ENCODE measurements at places on chromosomes 12 and 14. TPM values are rescaled to one million over a fixed set of nuclear protein-coding genes. Genes with fewer than 3 reads are reported as not detected.
A peak's percentile ranks its signal among the peaks of the same experiment; 100 is the strongest.

GRCh38 chr12:50887191-50887590 is 44.5 kb downstream of the TMPRSS12 start:
- DNase-seq = no peak

DNA sequence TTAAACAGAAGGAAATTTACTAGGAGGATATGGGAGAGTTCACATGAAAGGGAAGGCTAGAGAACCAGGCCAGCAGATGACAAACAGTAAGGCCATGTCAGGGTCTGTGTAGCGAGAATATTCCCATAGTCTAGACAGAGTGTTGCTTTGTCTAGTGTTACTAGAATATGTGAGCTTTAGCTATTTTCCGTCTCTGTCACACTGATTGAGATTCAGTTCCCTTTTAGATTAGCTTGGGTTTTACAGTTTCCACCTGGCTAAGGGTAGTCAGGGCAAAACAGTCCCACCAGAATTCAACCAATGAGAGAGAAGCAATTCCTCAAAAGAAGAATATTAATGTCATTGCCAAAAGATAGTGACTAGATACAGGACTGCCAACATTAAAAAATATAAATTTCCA is 82.8 kb upstream of the MDM1 start:
- DNase-seq = no peak

GRCh38 chr12:43318021-43318420 is 234.0 kb downstream of the ADAMTS20 start:
- no peak for DNase-seq

The CD163 gene
- total RNA-seq = 0.04 TPM

- no peak for DNase-seq
Measured at GRCh38 chr14:53398616-53399015, 245.5 kb upstream of the DDHD1 start.

The ZDHHC17 gene
- 43.5 TPM for total RNA-seq

- DNase-seq = peak; percentile 98
Measured at GRCh38 chr14:74712499-74713394, at the start of the genes AREL1 and FCF1. TSS of gene AREL1 (minus strand) at chr14:74713080. CDS start at chr14:74685615, 27,465 bp downstream. TSS of gene FCF1 (plus strand) at chr14:74713144. CDS start at chr14:74713198, 54 bp downstream.

Data from GM23338 (cell line).